DMS79 (cell line): ENCODE measurements at places on chromosomes 13 and 19.

DNA sequence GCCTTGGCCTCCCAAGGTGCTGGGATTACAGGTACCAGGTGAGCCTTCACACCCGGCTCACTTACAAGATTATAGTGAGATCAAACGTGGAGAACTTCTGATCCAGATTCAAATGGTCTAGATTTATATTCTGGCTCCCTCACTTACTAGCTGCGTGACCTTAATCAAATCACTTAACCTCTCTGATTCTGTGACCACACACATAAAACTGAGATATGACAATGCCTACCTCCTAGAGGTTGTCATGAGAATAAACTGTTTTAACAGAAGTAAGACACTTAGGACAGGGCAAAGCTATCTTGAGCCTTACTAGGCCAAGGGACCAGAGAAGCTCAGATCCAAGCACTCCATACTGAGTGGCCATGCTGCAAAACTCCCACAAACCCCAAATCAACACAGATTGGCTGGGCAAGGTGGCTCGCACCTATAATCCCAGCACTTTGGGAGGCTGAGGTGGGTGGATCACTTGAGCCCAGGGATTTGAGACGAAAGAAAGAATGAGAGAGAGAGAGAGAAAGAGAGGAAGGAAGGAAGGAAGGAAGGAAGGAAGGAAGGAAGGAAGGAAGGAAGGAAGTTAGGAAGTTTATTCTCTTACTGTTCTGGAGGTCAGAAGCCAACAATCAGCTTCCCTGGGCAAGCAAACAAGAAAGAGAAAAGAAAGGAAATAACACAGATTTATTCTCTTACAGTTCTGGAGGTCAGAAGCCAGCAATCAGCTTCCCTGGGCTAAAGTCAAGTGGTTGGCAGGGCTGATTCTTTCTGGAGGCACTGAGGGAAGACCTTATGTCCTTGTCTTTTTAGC, 46.1 kb upstream of the MAP3K10 start:
- DNase-seq: no peak

- DNase-seq: no peak
Observed at GRCh38 chr13:50261130-50261901, 246.1 kb downstream of the KCNRG start.

DNA sequence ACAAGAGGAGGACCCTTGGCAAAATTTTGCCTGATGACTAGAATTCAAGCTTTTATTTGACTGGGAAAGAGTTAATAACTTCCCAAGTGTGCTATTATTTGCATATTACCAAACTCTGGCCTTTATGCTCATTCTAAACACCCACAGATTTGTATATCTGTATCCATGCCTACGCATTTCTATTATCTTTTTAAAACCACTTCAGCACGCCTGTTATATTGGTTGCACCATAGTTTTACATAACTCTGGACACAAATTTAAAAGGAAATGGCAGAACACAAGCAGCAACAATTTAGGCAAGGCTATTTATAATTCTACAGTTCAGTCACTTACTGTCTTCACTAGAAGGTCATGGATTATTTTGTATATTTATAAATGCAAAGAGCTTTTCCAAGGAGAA, 3.7 kb upstream of the RASL11A start:
- no peak for DNase-seq

GRCh38 chr13:81048026-81048461, 707.1 kb upstream of the SPRY2 start:
- DNase-seq: no peak

DNA sequence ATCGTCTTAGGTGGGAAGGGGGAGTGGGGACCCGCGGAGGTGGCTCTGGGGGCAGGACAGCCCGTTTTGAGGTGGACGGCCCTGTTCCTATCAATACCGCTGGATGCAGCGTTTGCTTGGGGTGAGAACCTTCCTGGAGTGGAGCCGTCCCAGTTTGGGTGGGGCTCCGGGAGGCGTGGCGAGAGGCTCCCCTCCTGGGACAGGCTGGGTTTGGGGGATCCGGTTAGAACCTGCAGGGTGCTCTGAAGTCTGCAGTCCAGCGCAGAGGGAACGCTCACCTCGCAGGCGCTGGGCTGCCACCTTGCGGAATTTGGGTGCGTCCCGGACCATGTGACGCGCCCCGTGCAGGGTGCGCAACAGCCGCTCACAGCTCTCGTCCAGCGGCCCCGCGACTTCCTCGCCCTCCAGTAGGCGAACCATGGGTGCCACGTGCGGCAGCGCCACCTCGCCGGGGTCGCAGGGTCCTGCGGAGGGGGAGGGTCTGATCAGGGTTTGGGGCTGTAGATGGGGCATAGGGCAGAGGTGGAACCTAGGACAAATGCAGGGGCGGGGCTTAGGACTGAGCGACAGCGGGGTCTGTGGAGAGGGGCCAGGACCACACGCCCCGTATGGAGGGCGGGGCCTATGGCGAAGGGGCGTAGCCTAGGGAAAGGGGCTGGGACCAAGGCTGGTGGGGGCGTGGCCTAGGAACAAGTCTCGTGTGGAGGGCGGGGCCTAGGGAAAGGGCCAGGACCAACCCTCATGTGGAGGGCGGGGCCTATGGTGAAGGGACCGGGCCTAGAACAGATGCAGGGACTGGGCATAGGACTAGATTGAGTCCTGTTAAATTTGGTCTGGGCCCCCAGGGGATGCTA, 13.8 kb downstream of the SH2D3A start:
- DNase-seq: no peak

- no peak for DNase-seq
Observed at GRCh38 chr13:23899555-23899954, 2.3 kb upstream of the C1QTNF9B start.

DNA sequence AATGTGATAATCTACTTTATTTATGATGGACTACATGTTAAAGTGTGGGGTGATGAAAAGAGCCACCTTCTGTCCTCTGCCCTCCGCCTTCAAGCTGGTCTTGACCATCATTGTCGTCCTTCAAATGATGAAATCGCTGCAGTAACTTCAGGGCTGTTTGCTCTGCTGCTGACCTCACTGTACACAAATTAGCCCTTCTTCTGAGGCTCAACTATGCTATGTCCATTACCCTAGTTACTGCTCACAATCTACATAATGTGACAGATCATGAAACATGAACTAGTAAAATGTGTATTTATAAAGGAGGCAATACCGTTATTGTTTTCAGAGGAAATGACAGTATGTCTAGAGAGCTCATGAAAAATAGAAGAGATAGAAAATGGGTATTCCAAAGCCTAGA, 145.9 kb downstream of the RFC3 start:
- DNase-seq: no peak

DNA sequence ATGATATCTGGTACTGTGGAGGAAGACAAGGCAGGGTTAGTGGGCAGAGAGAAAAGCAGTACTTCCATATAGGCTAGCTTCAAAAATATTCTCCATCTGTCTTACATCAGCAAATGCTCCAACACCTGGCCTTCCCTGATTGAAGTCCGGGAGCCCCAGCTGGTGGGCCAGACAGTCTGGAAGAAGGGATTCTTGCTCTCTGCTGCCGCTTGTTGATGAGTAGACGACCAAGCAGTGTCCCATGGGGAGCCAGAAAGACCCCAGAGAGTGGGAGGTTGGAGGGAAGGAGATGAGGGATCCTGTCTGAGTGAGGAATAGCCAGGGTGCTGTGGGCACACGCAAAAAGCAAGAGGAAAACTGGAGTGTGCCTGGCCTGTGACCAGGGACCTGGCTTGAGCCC, 95.1 kb downstream of the ATP8A2 start:
- DNase-seq: no peak

DNA sequence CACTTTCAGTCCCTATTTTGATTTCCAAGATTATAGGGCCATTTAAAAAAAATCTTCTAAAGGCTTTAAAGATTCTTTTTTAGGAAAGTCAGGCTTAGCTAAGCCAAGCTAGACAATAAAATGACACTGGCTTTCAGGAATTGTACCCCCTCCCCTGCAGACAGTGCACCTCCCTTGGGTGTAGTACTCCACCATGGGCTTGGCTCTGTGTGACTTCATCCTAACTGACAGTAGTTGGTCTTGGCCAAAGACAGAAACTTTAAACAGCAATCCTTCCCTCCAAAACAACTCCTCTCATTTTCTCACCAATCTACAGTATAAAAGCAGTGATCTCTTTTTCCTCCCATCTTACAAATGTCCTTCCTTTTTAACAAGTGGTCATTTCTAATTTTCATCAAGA, 283.0 kb downstream of the DNAJC15 start:
- DNase-seq: no peak

DNA sequence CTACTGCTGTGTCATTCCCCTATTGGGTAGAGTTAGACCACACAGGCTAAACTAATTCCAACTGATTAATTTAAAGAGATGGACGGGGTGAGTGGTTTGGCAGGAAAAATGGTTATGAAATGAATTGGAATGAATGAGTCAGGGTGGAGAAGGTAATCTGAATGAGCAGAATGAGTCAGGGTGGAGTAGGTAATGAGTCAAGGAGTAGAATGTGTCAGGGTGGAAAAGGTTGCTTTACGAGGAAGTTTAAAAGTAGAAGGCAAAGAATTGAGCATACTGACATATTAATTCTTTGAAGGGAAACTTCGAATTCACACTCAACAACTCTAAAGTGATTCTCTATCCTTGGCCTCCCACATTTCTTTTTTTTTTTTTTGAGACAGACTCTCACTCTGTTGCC, 12.7 kb upstream of the ZNF121 start:
- DNase-seq: no peak

GRCh38 chr19:5993201-5993600, 15.3 kb upstream of the RANBP3 start:
- DNase-seq: no peak

GRCh38 chr13:80469105-80469852, 128.4 kb upstream of the SPRY2 start:
- no peak for DNase-seq

DNA sequence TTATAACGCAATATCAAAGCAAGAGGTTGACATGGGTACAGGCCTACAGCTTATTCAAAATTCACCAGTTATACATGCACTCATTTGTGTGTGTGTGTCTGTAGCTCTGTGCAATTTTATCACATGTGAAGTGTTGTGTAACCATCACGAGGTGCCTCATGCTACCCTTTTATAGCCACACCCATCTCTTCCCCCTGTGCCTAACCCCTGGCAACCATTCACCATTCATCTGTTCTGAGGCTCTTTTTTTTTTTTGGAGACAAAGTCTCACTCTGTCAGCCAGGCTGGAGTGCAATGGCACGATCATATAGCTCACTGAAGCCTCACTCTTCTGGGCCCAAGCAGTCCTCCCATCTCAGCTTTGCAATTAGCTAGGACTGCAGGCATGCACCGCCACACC, 78.4 kb downstream of the DPF1 start:
- DNase-seq: no peak

GRCh38 chr13:28093881-28094280, 6.5 kb downstream of the FLT3 start:
- no peak for DNase-seq

GRCh38 chr19:55959996-55960675, 12.5 kb downstream of the NLRP8 start:
- no peak for DNase-seq

DNA sequence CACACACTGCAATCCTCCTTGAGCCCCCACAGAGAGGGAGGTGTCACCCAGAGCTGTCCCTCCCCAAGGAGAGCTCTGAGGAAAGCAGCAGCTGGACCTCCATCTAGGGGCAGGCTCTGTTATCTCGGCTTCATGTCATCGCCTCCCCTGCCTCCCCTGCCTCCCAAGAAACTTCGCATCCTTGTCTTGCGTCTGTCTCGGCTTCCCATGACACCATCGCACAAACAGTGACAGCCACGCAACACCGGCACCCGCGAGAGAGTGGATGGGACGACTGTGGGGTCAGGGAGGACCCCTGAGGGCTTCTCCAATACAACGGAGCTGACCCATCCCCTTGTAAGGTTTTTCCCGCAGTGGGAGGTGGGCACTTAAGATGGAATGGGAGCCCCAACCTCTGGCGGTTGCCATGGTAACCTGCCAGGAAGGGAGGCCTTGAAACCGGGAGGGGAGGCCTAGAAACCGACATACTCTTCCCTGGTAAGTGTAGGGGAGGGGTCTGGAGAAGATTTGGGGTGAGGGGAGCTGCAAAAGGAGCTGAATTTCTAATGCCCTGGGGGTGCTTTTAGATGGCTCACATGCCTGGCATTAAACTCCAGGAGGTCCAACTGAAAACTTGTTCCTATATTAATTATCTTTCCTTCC, 16.3 kb downstream of the TLE2 start:
- DNase-seq: no peak

DNA sequence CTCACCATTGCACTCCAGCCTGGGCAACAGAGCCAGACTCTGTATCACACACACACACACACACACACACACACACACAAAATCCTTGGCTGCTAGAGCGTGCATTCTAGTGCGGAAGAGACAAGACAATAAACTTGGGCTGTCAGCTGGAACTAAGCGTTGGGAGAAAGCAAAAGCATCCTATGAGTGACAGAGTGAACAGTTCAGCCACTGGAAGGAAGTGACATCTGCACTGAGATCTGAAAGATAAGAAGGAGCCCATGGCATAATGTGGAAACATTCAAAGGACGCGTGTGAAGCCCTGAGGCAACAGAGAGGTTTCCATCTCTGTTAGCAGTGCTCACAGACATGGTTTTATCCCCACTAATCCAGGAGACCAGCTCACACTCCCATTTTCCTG, 3.5 kb upstream of the SLC1A5 start:
- DNase-seq: no peak

- DNase-seq: no peak
Observed at GRCh38 chr13:22425087-22425486, 754.2 kb downstream of the FGF9 start.

DNA sequence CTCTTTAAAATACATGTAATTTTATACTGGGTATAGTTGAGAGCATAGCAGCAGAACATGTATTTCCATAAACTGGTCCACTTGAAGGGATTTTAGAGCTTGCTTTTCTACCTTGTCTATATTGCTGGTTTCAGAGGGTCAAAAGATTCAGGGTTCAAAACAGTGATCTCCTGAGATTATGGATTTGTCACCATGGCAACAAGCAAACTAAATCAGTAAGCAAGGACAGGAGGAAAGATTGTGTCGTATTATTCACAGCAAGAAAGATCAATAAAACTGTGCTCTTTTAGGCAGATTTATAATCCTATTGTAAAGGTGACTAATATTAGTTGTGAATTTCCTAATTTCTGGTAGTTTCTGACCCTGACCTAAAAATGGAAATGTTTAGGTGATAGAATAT, 496.4 kb downstream of the LMO7 start:
- no peak for DNase-seq

GRCh38 chr13:46633416-46633815, 80.4 kb downstream of the LRCH1 start:
- DNase-seq: no peak

- DNase-seq: no peak
Observed at GRCh38 chr13:58953638-58954037, 1210.1 kb downstream of the DIAPH3 start.

GRCh38 chr19:35266520-35267352, 2.0 kb upstream of the USF2 start:
- DNase-seq: no peak

DNA sequence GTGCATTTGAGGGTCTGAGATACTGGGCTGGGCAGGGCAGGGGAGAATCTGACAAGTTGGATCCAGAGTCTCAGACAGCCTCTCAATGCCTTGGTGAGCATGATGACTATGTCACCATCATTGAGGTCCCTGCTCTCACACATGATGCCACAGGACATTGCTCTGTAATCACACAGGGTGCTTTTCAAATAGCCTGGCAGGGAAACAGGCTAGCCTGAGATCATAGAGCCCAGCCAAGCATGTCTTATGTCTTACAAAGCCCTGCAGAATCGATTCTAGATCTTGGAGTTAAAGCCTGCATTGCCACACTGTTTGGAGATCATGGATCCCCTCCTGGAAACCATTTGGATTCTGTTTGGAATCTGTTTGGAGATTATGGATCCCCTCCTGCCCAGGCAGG, 5.3 kb downstream of the KCNN1 start:
- DNase-seq: no peak
